ENCODE measurements at places on chromosomes 5 and 9.

DNA sequence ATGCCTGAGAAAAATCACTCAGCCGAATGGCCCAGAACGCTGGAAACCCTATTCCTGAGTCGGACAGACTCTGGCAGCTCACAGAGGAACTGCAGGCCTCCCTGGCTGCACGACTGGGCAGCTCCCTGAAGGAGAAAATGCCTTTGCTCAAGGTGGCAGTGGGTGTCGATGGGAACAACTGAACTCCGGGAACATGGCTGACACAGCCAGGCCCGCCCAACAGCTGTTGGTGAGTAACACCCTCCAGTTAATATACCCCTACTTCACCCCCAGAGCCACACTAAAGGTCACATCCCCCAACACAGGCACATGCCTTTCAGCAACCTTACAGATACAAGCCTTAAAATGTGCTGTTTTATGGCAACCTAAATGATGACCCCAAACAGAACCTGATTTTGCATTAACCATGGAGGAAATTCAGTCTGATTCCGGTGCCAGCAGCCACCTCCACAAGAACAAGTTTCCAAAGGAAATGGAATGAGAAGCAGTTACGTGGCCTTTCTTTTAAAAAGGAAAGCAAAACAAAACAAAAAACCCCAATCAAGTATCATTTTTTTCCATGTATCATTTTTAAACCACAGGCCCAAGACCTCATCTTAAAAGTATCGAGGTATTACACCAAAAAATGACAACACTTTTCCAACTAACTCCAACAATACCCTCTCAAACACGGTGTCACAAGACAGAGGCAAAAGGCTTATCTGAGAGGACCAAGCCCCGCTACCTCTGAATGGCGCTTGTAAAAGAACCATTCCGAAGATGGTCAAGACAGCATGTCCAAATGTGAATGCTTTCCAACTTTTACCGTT lies 3.1 kb downstream of the KLF9 start:
- ATAC-seq, result peak; percentile 0

DNA sequence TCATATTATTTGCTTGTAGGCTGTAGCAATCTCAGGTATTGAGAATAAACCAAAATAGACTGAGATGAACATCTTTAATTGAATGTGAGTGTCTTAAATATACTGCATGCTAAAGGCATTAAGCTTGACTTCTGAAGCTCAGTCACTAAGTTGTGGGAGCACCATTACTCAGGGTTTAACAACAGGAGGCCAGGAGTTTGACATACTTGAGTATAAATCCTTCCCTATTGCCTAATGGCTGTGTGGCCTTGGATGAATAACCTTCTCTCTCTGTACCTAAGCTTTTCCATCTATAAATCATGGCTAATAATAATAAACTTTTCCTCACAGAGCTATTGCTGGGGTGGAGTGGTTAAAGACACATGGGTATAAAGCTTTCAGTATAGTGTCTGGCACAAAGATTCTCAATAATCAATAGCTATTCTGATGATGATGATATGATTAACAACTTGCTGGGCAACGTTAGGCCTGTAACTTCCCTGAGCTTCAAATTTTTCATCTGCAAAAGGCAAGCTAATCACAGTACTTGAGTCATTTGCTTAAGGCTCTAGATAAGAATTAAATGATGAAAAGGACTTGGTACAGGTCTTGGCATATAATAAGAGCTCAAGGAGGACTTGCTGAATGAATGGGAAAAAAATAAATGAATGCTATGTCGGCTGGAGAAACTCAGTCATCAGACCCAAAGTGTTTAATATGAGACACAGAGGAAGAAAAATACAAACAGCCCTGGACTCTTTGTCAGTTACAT lies 174.0 kb upstream of the IL12B start:
- peak; percentile 10 for ATAC-seq

DNA sequence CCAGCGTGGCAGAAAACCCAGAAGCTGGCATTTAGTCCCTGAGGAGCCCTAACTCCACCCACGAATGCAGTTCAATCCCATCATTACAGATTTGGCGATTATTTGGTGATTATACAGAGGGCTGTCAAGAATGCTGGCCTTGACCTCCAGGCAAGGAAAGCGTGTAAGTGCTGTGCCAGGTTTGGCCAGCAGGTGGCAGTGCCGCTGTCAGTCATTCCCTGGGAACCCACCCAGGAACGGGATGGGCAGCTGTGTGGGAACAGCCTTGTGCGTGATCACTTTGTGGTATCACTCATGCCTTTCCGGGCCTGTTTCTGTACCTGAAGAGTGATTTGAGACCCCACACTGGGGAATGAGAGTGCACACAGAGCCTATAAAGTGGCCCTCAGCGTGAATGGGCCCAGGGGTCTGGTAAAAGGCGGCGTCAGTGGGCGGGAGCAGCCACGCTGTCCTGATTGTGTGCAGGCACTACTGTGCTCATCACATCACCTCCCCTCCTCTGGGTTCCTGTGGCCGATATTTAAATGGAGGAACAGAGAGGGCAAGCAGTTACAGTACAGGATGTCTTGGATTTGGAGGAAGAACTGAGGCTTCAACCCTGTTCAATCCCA lies 215.6 kb downstream of the ROR2 start:
- ATAC-seq, result peak; percentile 65

DNA sequence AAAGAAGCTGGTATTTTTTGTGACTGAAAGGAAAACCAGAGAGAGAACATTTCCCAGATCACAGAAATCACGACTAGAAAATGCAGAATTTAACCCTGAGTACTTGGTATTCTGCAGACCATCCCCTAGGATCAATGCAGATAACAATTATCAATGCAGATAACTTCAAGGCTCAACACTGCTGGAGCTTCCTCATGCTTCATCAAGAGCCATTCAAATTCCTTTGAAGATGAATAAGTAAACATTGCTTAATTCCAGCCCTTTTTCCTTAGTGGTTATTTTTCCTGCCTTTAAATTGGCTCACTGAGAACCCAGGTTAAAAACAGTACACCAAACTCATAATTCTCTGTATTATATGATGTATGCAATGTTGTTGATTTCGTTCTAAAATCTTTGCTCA lies 370.1 kb upstream of the TLE4 start:
- no peak for ATAC-seq

DNA sequence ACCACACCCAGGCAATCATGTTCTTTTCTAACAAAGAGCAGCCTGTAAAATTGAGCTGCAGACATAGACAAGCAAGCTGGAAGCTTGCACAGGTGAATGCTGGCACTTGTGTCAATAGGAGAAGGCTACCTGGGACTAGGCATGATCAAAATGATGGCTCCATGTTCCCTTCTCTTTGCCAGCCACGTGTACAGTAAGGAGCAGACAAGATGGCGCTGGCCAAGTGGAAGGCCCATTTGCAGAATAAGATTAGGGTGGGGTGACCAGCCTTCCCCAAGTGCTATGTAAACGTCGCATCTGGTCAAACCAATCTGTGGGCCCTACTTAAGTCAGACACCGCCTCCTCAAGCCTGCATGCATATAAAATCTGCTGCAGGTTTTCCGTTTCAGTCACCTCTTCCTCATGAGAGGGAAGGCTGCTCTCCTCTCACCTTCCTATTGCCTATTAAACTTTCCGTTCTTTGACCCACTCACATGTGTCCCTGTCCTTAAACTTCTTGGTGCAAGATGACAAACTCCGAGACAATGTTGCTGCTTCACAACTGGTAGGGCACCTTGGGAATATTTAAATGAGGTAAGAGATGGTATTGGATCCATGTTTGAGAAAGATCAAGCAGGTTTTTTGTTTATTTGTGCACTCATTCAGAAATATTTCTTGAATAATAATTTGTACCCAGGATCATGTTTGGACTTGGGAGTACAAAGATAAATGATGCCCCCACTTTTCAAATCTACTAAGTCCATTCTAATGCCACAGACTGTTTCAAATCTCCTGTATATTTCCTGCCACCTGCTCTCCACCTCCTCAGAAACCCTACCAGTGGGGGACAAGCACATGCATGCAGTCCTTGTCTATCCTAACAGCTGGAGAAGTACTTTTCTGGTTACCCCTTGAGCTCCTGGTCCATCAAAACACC lies 30.7 kb upstream of the TGFBR1 start:
- no peak for ATAC-seq

- ATAC-seq, result no peak
Measured at GRCh38 chr5:137287569-137287968, 211.6 kb downstream of the SPOCK1 start.

GRCh38 chr5:157481265-157481664 lies 21.3 kb downstream of the NIPAL4 start:
- ATAC-seq, result no peak

- ATAC-seq, result no peak
Measured at GRCh38 chr9:82152181-82152580, 163.6 kb downstream of the SPATA31D1 start.

- no peak for ATAC-seq
Measured at GRCh38 chr5:107012371-107012770, 658.4 kb downstream of the EFNA5 start.

DNA sequence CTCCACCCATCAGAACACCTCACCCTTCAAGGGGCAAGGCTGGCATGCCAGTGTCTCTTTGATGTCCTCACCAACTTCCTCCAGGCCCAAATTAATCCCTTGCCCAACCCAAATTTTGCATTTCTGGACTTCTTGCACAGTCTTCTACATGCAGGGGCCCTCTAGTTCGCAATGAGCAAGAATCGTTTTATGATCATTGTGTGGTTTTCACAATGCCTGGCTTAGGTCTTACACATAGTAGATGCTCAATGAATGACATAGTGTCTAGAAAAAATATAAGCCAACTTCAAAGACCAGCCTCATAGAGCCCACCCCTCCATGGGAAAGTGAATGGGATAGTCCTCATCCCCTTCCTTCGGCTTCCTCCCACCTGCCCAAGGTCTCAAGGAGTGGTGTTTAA lies 9.8 kb upstream of the ESM1 start:
- no peak for ATAC-seq

DNA sequence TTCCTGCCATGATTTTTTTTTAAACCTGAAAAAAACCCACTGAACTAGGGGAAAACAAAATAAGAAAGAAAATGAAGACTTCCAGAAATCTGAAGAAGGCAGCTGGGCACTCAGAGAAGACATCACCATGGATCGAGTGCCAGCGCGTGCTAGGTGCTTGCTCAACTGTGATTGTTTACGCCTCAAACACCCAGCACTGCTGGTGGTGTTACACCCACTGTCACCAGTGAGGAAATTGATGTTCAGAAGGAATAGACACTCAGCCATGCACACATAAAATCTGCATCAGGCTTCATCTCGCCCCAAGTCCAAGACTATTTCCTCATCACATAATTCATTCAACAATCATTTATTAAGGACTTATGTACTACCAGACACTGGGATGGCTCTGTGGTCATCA lies 82.1 kb downstream of the HRH2 start:
- peak; percentile 43 for ATAC-seq

DNA sequence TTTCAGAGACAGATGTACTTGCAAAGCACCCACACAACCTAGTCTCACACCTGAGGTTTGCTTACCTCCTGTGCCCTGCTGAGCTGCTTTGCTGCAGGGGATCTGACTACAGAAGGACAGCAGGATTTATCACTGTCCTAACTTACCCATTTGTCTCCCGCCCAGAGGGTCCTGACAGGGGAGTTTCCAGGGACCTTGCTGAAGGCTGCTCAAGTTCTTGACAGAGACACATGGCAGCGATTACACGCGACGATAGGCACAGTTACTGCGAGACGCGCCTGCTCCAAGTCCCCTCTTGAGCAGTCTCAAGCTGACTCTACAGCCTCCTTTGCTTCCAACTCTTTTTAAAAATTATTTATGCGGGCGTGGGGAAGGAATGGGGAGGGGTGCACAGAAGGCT lies 24.6 kb upstream of the GALNT10 start:
- ATAC-seq, result peak; percentile 50

- no peak for ATAC-seq
Measured at GRCh38 chr9:6049798-6050197, 34.4 kb upstream of the RANBP6 start.

- no peak for ATAC-seq
Measured at GRCh38 chr5:1471240-1471853, 26.1 kb upstream of the SLC6A3 start.

Data from motor neuron (in vitro differentiated cells).